ENCODE measurements at places on chromosomes 12 and 14. TPM values are rescaled to one million over a fixed set of nuclear protein-coding genes. Genes with fewer than 3 reads are reported as not detected.

DNA sequence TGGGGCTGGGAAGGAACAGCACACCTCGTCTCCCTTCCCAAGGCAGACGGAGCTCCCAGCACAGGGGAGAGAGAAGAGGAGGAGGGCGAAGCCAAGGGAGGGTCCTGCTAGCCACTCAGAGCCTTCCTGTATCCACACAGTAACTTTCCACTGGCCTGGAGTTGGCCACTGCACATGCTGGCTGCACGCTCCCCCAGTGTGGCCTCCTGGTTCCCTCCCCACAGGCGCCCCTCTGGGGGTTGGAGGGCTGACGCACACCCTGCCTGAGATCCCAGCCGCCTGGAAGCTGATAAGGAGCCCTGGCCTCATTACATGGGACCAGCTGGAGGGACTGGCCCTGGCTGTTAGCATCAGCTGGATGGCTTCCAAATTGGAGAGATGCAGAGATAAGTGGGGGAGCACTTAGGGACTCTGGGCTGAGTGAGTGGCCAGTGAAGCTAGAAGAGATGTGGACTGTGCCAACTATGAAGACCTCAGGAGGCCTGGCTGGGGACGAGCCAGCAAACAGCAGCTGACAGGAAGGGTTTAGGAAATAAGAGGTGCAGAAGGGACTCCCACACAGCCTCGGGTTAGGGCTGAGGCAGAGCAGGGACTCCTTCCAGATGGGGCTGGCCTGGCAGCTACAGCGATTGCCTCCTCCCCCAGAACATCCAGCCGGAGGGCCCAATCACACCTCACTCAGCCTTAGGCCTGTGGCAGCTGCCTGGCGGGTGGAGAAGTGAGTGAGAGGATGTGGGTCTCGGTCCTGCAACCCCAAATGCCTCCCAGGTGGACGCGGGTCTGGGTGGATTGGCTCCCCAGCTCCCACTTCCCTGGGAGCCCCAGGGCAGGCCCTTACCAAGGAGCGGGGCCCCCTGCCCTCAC lies 26.3 kb upstream of the BCDIN3D start:
- peak; percentile 3 for ATAC-seq

GRCh38 chr12:90199006-90199405 lies 490.4 kb upstream of the ATP2B1 start:
- ATAC-seq, result no peak

DNA sequence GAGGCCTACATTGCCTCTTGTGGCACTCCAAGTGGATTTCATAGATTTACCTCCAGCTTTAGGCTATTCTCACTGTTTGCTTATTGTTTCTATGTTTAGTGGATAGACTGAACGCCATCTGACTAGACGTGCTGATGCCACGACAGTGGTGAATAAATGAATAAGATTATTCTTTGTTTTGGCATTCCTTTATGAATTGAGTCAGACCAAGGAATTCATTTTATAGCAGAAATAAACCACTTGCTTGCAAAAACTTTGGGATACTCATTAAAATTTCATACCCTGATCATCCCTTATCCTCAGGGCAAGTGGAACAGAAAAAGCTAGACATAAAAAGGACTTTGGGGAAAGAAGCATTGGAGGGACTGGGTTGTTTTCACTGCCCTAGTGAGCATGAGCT lies 71.7 kb upstream of the FERMT2 start:
- ATAC-seq, result no peak

DNA sequence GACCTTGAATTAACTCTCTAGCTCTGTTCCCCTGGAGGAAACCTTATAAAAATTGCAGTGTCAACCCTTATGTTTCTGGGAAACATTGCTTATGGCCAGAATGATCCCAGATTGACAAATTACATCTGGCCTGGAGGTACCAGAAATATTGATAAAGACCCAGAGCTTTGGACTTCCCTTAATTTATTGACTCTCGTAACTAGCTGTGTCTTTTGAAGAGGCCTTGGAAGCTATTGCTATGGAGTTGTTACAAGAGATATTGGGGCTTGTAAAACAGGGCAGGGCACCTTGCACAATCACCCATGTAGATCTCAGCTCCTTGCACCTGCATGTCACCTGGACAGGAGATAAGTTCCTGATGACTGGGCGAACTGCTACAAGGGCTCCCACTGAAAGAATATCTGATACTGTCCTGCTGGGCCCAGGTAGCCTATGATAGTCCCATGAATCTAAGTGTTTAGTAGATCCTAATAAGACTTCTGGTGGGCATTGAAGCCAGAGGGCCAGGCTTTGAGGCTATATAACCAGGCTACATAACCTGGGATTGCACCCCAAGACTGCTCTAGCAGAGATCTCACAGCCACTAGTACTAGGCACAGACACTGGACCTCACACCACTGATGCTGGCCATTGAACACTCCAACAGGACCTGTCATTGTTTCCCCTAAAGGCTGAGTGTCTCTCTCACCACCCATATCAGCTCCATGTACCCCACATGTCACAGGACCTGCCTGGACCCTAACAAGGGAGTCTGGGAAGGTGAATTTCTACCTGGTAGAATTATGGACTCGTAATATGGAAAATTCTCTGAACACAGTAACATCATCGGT lies 135.7 kb upstream of the PWP1 start:
- no peak for ATAC-seq

DNA sequence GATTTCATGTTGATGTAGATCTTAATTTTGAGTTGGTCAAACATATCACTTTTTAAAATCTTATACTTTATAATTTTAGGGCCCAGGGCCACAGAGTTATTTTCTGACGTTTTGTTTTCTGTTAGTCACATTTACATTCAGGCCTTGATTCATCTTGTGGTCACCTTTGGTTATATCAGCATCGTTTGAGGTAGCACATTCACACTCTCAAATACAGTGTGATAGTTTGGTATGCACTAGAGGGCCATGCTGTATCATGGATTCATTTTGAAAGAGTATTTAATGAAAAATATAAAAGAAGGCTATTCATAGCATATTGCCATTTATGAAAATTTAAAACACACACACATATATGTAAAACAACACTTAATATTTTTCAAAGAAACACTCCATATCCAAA lies 274.6 kb downstream of the RAD51B start:
- no peak for ATAC-seq

DNA sequence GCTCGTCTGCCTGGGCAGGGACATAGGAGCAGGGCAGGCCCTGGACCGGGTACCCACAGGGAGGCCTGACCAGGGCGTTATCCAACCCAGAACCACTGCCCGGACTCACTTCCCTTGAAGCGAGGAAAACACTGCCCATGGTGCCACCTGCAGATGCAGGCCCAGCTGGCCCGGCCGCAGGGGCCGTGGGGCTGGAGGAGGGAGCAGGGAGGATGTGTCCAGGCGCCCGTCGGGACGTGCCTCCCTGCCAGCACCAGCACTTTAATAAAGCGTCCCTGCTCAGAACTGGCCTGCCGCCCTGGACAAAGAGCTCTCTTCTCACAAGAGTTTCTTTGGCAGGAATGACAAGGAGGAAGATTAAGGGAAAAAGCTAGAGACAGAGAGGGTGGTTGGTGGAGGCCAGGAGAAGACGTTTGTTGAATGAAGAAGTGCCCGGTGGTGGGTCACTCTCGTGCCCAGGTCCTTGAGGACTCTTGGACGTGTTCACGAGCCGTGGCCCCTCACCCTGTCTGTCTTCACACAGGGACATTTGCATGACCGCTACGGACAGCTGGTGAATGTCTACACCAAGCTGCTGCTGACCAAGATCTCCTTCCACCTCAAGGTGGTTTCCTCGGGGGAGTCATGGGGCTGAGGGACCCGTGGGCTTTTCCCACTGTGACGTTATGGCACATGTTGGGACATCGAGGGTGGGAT lies 14.2 kb downstream of the HIP1R start:
- no peak for ATAC-seq

- peak; percentile 26 for ATAC-seq
Observed at GRCh38 chr12:128797119-128798118, 26.3 kb downstream of the SLC15A4 start.

- no peak for ATAC-seq
Observed at GRCh38 chr12:46207644-46208043, 61.2 kb downstream of the SLC38A1 start.

DNA sequence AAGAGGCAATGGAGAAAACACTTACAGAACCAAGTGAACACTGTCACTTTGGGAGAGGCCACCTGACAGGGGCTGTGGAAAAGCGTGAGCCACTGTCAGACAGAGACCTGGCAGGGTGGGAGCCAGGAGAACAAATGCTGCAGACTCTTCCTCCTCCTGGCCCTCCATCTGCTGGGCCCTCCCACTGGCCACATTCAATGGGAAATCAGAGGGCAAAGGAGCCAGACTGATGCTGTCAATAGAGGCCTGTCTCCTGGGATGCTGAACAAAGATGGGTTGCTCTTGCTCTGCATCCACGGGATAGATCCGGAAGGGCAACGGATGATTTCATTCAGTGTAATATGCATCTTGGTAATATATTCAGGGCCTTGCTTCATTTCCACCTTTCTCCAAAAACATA lies 44.9 kb upstream of the BCAT1 start:
- ATAC-seq, result no peak

DNA sequence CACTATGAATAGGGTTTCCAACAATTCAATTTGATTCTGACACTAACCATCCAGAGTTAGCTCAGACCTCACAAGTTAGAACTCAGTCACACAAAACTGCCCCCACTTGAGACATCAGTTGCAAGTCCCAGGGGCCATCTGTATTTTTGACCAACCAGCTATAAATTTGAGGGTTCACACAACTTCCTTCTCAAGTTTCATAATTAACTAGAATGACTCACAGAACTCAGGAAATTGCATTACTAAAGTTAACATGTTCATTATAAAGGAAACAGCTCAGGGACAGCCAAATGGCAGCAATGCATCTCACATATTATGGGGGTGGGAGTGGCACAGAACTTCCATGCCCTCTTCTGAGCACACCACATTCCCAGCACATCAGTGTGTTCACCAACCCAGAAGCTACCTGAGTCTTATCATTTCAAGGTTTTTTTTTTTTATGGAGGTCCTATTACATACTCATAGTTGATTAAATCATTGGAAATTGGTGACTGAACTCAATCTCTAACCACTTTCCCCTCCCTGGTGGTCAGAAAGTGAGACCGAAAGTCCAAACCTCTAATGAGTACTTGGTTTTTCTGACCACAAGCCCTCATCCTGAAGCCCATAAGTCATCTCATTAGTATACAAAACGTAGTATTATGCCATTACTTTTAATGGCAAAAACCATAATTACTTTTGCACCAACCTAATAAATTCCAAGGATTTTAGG lies 1721.5 kb upstream of the SEL1L start:
- no peak for ATAC-seq

GRCh38 chr14:98119739-98120138 lies 1152.3 kb downstream of the BCL11B start:
- ATAC-seq, result no peak

GRCh38 chr12:30180602-30181001 lies 396.9 kb upstream of the TMTC1 start:
- ATAC-seq, result no peak

DNA sequence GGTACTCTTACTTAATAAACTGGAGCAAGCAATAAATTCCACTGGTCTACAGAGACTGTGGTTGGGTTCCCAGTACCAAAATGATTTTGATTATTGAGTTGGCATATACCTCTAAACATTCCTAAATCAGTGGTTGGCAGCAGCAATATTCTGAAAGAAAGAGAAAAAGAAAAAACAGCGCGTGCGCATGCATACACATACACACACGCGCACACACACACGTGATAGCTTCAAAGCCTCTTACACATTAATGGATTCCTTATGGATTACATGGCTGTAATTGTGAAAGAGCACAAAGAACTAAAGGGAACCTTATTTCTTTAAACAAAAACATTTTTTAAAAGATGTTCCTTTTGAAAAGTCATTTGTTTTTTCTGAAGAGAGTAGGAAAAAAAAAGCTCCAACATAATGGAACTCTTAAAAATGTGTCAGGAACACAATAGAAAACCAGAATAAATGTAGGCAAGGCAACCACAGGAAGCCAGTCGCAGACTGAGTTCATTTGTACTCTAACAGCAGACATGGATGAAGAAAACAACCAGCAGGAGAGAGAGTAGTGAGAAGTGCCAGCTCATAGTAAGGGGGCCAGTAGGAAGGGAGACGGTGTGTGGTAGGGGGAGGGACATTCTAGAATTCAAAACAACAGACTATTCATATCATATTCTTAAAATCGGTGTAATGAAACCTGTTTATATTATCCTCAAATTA lies 80.0 kb downstream of the DRAM1 start:
- ATAC-seq, result no peak

MNAT1 gene
- 25.3 TPM for total RNA-seq

ERBB3 gene
- total RNA-seq, result 68.1 TPM

CELA1 gene
- not detected for total RNA-seq

SOAT2 gene
- total RNA-seq, result not detected

PLBD1 gene
- total RNA-seq, result 56.5 TPM

JDP2 gene
- total RNA-seq, result 18.5 TPM

Data from esophagus mucosa (tissue), 1 donor.